ENCODE measurements at places on chromosomes 6 and 20.
A peak's percentile ranks its signal among the peaks of the same experiment; 100 is the strongest.

DNA sequence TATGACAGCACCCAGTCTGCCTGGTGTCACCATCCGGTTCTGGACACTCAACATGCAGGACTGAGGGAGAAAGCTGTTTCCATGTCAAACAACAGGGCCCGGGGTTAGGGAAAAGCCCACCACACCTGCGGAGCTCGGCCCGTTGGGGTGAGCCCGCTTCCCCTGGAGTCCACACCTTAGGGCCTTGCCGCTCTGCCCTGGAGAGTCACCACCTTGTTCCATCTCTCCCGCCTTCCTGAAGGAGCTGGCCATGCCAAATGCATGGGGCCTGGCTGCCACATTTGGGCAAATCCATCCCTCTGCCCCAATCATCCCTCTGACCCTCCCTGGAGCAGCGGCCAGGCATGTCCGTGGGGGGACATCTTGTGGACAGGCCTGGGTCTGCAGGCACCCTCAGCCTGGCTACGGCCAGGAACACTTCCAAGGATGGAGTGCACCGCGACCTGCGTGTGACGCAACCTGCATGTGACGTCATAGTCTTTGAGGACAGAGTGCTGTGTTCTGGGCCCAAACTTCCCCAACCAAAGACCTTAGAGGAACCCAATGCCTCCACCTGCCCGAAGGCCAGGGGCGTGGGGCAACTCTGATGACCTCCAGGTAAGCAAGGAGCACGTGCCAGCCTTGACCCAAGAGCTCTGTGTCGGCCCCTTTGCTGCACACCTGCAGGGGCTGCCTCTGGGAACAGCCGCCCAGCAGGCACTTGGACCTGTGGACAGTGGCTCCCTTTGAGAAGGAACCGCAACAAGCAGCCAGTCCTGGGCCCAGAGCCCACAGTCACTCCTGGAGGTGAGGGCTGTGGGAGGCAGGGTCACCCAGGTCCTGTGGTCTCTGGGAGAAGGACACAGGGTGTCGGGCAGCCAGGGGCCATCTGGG is 1.7 kb downstream of the CABLES2 start:
- DNase-seq, result peak; percentile 60

DNA sequence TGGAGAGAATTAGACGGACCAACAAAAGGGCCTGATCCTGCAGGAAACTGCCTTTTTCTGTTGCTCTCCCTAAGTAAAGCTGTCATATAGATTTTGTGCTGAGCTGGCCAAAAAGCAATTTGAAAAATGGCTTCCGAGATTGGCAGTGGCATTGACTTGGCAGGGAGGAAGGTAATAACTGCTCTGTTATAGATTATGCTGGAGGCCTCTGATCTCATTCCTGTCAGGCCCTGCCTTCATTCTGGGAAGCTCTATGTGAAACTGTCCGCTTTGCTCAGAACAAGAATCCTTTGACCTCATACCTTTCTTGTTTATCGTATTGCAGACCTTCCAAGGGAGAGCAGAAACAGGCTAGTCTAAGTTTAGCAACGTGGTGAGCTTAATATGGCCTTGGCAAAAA is 234.4 kb downstream of the PHACTR1 start:
- DNase-seq, result no peak

DNA sequence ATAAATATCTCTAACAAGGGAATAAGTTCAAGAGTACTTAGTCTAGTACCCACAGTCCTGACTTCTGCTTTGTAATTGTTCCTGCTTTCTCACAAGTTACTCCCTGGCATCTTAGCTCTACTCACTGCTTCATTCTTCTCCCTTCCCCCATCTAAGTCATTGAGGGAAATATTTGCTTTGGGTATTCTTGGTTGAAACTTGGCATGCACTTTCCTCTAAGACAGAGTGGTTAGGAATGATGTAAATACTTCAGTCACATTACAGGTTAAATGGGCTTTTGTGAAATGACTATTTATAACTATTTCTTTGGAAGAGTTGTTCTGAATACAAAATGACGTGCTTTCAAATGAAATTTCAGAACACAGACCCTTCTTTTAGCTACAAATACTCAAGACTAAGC is 67.7 kb upstream of the PLEKHG1 start:
- no peak for DNase-seq

- peak; percentile 16 for DNase-seq
Measured at GRCh38 chr6:64538722-64539121, 903.1 kb downstream of the PHF3 start.

DNA sequence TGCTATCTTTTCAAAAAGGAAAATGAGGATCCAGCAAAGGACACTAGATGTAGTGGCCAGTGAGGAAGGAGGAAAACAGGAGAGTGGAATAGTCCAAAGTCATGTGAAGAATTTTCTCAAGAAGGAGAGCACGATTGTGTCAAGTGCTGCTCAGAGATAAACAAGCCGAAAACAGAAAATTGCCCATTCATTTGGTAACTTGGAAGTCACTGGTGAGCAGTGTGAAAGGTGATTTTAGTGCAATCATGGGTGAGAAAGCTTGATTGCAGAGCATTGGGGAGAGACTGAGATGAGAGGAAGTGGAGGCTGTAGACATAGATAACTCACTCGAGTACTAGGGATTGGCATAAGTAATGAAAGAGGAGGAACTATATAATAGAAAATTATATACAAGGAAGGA is 26.0 kb upstream of the PRDM1 start:
- no peak for DNase-seq

- DNase-seq, result no peak
Measured at GRCh38 chr6:4512051-4512471, 264.1 kb upstream of the CDYL start.

DNA sequence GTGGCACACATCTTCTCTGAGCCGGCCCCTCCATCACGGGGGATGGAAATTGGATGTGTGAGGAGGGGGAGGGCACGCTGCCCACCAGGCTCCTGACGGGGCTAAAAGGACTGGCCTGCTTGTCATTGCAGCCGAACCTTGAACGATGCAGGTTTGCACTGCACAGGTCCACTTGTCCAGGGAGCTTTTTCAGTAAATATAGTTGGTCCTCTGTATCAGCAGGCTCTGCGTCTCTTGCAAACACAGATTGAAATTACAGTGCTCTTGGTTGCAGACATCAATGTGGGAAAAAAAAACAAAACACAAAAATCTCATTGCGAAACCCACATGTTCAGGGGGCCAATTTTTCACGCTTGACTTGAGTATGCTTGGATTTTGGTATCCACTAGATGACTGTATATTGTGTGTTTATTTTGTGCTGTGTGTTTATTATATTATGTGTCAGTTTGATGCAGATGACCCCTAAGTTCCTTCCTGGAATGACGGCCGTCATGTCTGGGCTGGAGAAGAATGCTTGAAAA is 29.2 kb downstream of the ERMARD start:
- no peak for DNase-seq

DNA sequence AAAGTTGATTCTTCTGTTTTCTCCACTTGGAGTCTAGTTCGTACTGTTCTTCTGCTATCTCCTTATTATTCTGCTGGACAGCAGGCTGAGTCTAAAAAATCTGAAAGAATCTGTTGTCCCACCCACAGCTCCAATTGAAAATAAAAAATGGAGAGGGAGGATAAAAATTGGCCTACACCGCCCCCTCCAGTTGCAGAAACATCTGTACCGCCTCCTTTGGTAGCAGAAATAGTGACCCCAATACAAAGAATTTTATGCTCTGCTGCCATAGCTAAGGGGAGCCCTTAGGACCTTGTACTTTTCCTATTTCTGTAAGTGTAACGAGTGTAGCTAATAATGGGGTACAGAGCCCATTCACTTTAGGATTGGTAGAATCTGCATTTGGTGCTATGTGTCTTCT is 4.9 kb upstream of the FKBP1A start:
- DNase-seq, result no peak

GRCh38 chr20:44504402-44505307 is 17.2 kb downstream of the SERINC3 start:
- no peak for DNase-seq

DNA sequence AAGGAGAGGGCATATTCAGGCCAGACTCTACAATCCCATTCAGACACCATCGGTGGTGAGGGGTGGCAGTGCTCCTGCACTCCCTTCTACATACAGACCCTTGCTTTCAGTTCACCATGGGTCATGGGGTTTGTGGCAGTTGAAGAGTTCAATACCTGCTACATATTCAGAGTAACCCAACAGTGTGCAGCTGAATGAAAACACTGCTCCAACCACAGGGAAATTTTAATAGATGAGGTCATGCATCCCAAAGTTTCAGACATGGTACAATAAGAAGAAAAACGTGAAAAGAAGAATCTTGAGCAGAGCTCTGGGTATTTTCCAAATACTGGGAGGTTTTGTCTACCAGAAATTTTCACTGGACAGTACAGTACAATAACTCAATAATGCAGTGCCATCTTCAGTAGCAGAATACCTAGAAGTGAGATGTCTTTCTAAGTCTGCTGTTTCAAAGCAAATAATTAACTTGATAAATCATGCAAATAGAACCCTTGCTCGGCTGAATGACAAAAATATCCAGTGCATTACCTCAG is 162.1 kb downstream of the PTPRK start:
- DNase-seq, result no peak

- no peak for DNase-seq
Measured at GRCh38 chr20:64152906-64153305, 11.3 kb upstream of the MYT1 start.

GRCh38 chr20:17646961-17647301 is 35.1 kb downstream of the RRBP1 start:
- DNase-seq, result no peak

GRCh38 chr6:151109361-151109760 is 130.4 kb upstream of the AKAP12 start:
- no peak for DNase-seq

DNA sequence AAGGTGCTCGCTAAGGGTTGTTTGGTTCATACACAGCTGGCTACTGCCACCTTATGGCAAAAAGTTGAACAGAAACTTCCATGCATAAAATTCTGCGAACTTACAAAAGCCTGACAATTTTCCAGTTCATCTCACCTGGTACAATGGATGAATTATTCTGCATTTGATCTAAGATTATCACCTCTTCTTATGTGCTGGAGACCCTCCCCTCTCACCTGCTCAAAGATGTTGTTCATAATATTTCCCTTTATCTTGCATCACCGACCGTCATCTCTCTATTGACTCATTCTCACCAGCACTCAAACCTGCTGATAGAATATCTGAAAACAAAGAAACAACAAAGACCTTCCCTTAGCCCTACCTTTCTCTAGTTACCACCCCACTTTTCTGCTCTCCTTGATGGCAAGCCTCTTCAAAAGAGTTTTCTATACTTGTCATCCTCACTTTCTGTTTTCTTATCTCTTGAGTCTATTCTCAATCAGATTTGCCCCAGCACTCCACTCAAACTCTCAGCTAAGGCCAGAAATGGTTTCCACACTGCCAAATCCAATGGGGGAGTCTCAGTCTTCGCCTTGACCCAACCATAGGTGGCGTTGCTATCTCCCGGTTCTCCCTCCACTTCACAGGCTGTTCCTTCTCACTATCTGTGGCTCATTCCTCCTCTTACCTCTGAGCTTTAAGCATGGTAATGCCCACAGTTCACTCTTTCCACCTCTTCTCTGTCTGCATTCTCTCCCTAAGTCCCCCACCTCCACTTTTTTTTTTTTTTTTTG is 25.8 kb downstream of the SNRNP48 start:
- DNase-seq, result peak; percentile 74

DNA sequence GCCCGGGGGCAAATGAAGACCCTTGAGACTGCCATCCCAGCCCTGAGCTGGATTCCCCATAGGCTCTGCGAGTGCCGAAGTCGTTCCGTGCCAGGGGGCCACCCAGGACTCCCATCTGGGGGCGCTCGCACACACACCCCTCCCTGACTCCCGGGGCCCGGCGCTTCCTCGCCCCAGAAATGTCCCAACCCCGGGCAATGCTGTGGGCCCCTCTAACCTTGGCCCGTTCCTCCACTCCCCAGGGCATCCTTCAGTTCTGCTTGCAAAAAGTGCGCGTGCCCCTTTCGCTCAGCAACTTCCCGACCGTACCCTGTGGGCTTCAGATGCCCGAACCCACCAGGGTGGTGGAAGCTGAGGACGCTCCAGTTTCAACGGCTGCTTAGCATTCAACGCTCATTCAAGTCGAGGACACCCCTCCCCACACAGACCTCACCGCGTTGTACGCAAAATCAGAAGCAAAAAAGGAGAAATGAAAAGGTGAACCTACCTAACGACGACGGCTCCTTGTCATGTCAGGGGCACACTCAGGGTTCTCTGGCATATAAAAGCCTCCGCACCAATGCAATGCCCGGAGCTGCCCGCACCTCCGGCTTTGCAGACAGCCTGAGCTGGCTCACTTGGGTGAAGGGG is 25.3 kb downstream of the RIPOR2 start:
- DNase-seq, result peak; percentile 88

DNA sequence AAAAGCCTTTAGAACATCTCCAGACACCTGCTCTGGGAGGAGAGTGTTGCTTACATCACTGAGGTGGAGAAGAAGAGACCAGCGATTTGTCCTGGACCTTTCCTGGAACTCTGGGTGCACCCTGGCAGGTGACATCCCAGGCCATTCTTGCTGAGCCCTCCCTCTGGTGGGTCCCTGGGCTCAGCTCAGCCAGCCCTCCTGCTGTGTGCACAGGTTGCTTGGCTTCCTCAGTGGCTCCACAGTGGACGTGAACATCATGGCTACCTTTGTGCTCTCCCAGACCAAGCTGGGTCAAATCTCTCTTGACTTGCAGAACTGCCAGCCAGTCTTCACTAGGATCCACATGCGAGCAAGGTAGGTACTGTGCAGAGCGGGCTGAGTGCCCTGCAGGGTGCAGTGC is 19.9 kb upstream of the BPIFA2 start:
- no peak for DNase-seq

DNA sequence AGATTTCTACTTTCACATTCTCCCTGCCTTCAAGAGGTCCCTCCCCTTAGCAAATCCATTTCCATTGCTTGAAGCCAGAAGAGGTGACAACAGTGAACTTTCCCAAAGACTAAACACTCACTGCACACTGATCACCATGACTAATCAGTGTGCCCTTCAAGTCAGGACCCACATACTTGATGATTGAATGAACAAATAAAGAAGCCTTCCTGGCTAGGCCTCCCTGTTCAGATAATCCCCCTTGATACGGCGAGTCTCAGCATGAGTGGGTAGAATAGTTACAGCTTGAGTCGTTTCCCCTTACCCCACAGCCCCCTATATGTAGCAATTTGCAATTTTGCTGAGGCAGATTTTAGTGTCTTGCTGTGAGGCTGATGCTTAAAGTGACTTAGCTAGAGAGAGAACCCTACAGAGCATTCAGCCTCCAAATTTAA is 102.2 kb downstream of the UNC5CL start:
- no peak for DNase-seq

GRCh38 chr6:16267428-16268263 is 29.3 kb downstream of the GMPR start:
- no peak for DNase-seq

- DNase-seq, result no peak
Measured at GRCh38 chr6:93393554-93394074, 25.7 kb downstream of the EPHA7 start.

GRCh38 chr20:50980851-50981713 is 22.5 kb downstream of the MOCS3 start:
- DNase-seq, result peak; percentile 67

DNA sequence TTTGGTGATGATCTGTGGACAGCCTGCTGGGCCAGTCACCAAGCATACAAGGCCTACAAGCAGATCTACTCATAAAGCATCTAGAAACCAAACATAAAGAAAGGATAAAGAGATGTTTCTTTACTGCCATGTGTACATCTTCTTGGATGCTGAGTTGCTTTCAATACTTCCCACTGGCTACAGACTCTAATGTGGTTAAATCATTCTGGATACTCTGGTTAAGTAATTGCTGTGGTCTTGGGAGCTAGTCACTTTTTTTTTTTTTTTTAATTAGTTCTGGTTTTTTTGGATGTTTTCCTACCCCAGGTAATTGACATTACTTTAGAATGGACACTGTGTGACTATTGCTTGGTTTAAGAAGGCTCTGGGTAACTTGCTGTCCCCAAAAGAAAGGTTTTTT is 215.4 kb upstream of the RUNX2 start:
- DNase-seq, result no peak

GRCh38 chr20:3890999-3891929 is 2.1 kb downstream of the PANK2 start:
- no peak for DNase-seq

Data from retina (tissue), 1 donor.